Activated naive CD8-positive, alpha-beta T cell treated with anti-CD3 and anti-CD28 coated beads, Interleukin-2, amount 50 U/mL, for 24 hours (primary cell): ENCODE measurements at places on chromosomes 5 and 9.

GRCh38 chr5:158080112-158080511, 221.2 kb upstream of the CLINT1 start:
- no peak for DNase-seq
- peaks cover 5% of the 10 kb centered on the region for H3K4me1 ChIP-seq
- H3K36me3 ChIP-seq: no peaks in the 10 kb centered on the region
- H3K4me3 ChIP-seq: no peak overlapping the region

DNA sequence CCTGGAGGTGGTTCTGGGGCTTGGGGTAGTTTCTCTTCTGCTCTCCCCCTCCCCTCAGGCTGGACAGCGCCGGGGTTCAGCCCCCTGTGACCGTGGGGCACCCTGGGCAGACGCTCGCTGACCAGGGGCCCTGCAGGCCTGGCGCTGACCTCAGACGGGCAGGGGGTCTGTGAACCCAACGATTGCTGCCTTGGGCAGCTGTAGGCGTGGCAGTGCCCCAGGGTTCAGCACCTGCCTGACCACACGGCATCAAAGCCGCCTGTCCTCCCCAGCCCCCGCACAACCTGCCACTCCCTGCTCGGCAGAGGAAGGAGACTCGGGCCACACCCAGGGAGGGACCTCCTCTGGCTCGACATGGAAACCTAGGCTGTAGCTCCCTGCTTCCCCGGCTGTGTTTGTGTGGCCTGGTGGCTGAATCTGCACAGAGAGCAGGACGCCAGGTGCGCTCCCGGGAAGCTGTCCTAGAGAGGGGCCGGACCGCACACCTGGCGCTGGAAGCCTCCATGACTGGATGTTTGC, 12.2 kb downstream of the LCN12 start:
- H3K27ac ChIP-seq: no peak overlapping the region
- H3K4me3 ChIP-seq: no peak overlapping the region
- no peaks in the 10 kb centered on the region for H3K27me3 ChIP-seq
- DNase-seq: no peak
- H3K36me3 ChIP-seq: no peaks in the 10 kb centered on the region
- peaks cover 32% of the 10 kb centered on the region for H3K4me1 ChIP-seq

- H3K27me3 ChIP-seq: no peaks in the 10 kb centered on the region
- H3K4me3 ChIP-seq: no peak overlapping the region
- H3K36me3 ChIP-seq: no peaks in the 10 kb centered on the region
- no peak for DNase-seq
- no peaks in the 10 kb centered on the region for H3K4me1 ChIP-seq
Measured at GRCh38 chr5:173430394-173430793, 102.2 kb upstream of the STC2 start.

- DNase-seq: no peak
- H3K4me3 ChIP-seq: no peak overlapping the region
- no peaks in the 10 kb centered on the region for H3K36me3 ChIP-seq
- H3K27me3 ChIP-seq: no peaks in the 10 kb centered on the region
- H3K27ac ChIP-seq: no peak overlapping the region
Measured at GRCh38 chr9:80188579-80188978, 616.8 kb downstream of the TLE4 start.

- DNase-seq: no peak
- H3K4me3 ChIP-seq: no peak overlapping the region
- peaks cover 6% of the 10 kb centered on the region for H3K4me1 ChIP-seq
- no peak overlapping the region for H3K27ac ChIP-seq
- H3K36me3 ChIP-seq: no peaks in the 10 kb centered on the region
Measured at GRCh38 chr5:79074641-79075040, 5.1 kb downstream of the BHMT2 start.

DNA sequence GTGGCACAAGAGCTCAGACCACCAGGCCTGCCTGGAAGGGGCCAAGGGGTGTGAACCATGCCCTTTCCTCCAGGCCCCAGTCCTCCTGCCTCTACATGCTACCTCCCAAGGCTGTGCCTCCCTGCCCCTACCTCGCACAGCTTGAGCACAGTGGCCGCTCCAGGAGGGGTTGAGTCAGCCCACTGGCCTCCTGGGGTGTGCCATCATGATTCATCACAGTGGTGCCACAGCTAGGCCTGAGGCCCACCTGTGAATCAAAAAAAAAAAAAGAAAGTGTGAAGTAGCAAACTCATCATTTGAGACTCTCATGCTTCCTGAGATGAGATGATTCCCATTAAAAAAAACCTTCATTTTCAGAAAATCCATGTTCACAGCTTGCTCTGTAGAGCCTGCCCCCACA, 240.5 kb downstream of the HSPA4 start:
- H3K27ac ChIP-seq: no peak overlapping the region
- peaks cover 4% of the 10 kb centered on the region for H3K4me1 ChIP-seq
- DNase-seq: peak; percentile 18
- H3K36me3 ChIP-seq: no peaks in the 10 kb centered on the region
- H3K4me3 ChIP-seq: no peak overlapping the region
- no peaks in the 10 kb centered on the region for H3K27me3 ChIP-seq

DNA sequence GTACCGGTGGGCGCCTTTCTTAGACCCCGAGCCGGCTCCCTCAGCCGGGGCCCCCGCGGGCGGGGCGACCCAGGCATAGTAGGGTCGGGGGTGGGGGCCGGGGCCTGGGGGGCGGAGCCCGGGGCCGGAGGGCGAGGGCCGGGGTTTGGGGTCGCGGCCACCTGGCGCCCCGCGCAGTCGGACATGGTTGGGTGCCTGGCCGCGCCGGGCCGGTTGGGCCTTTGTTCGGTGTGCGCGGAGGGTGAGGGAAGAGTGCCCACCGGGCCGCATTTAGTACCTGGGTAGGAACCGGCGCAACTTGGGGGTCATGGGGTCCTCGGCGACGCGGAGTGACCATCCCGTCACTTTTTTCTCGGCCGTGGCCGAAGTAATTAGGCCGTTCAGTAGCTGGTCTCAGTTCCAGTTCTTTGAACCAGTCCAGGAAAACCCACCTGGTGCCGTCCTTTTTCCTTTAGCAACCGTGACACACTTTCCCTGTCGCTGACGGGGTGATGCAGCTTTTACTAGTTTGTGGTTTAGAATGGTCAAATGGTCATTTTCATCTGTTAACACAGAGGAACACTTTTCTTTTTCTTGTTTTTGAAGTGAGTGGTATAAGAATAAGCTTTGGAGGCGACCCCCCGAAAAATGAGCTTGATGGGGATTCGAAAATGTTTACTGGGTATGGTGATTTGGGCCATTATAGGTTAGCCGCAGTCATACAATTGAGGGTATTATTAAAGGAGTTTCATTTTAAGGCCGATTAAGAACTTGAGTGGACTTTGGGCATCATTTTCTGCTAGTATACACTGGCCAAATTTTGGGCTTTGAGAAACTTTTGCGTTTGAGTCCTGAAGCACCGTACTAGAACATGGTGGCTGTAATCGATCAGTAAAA, 589 bp downstream of the CKS2 start:
- H3K27me3 ChIP-seq: peaks cover 6% of the 10 kb centered on the region
- H3K4me1 ChIP-seq: peaks cover 70% of the 10 kb centered on the region
- peaks cover 65% of the 10 kb centered on the region for H3K36me3 ChIP-seq
- H3K4me3 ChIP-seq: peak overlapping the region; percentile 90
- DNase-seq: no peak

- no peaks in the 10 kb centered on the region for H3K4me1 ChIP-seq
- H3K27me3 ChIP-seq: no peaks in the 10 kb centered on the region
- peak; percentile 68 for DNase-seq
- H3K27ac ChIP-seq: no peak overlapping the region
- peaks cover 28% of the 10 kb centered on the region for H3K36me3 ChIP-seq
- H3K4me3 ChIP-seq: no peak overlapping the region
Measured at GRCh38 chr5:80672140-80672736, 17.5 kb upstream of the DHFR start.

DNA sequence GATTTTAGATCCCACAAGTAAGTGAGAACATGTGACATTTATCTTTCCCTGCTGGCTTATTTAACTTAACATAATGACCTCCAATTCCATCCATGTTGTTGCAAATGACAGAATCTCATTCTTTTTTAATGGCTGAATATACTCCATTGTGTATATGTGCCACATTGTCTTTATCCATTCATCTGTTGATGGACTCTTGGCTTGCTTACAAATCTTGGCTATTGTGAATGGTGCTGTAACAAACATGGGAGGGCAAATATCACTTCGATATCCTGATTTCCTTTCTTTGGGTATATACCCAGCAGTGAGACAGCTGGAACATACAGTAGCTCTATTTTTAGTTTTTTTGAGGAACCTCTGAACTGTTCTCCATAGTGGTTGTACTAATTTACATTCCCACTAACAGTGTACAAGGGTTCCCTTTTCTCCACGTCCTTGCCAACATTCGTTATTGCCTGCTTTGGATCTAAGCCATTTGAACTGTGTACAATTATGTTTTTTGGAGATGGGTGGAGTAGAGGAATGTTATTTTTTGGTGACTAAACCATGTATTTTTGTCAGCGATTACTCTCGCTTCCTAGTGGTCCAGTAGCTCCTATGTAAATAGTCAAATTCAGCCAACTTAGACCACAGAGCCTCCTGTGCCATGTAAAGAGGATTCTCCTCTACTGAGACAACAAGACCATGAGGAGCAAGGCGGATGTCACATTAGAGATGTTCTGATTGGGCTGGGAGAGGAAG, 60.6 kb downstream of the TNFSF15 start:
- no peak overlapping the region for H3K27ac ChIP-seq
- no peak for DNase-seq
- no peaks in the 10 kb centered on the region for H3K27me3 ChIP-seq
- no peaks in the 10 kb centered on the region for H3K36me3 ChIP-seq
- H3K4me1 ChIP-seq: peaks cover 21% of the 10 kb centered on the region

DNA sequence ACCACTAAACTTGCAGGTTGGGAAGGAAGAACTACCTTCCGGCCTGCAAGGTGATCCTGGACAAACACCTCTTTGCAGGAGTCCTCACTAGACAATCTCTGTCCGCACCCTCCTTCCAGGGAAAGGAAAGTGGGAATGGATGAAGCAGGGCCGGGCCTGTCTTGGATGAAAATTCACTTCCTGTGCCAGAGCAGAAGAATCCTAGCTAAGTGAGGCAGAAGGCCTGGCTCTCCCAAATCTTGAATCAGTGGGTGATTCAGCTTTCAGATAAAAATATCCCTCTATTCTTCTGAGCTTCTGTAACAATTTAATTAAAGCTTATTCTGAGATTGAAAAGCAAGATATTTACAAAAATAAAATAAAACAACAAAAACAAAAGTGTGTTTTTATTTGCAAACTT, 281.9 kb upstream of the TLE4 start:
- no peaks in the 10 kb centered on the region for H3K27me3 ChIP-seq
- H3K4me1 ChIP-seq: no peaks in the 10 kb centered on the region
- no peak overlapping the region for H3K4me3 ChIP-seq
- DNase-seq: no peak
- no peak overlapping the region for H3K27ac ChIP-seq

DNA sequence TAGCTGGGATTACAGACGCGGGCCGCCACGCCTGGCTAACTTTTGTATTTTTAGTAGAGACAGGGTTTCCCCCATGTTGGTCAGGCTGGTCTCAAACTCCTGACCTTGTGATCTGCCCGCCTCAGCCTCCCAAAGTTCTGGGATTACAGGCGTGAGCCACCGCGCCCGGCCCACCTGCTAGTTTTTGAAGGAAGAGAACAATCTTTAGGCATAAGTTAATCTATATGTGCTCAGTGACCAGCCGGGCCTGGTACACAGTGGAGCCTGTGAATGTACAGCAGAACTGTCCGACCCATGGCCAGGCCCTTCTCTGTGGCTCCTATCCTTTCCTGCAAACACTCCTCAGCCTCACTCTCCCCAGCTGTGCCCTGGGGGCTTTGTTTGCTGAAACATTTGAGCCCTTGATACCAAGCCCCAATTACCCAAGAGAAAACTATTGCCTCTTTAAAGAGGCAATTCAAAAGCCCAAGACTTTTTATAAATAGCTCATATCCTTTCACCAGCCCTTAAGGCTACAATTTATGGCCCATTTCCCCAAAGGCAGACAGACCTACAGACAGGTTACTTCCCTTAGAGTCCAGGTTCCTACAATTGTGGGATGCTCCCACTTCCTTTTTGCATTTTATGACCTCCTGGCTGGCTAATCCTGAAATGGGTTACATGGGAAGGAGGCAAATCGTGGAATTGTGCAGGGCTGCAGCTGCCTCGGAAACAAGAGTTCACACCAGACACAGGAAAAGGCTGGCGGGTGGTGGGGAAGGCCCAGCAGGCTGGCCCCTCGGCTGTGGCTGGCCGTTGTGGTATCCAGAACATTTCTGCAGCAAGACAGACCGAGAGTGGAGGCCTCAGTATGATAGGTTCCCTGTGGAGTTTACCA, 37.5 kb downstream of the SPRY4 start:
- no peaks in the 10 kb centered on the region for H3K36me3 ChIP-seq
- no peak overlapping the region for H3K4me3 ChIP-seq
- H3K27me3 ChIP-seq: no peaks in the 10 kb centered on the region
- peaks cover 5% of the 10 kb centered on the region for H3K4me1 ChIP-seq

DNA sequence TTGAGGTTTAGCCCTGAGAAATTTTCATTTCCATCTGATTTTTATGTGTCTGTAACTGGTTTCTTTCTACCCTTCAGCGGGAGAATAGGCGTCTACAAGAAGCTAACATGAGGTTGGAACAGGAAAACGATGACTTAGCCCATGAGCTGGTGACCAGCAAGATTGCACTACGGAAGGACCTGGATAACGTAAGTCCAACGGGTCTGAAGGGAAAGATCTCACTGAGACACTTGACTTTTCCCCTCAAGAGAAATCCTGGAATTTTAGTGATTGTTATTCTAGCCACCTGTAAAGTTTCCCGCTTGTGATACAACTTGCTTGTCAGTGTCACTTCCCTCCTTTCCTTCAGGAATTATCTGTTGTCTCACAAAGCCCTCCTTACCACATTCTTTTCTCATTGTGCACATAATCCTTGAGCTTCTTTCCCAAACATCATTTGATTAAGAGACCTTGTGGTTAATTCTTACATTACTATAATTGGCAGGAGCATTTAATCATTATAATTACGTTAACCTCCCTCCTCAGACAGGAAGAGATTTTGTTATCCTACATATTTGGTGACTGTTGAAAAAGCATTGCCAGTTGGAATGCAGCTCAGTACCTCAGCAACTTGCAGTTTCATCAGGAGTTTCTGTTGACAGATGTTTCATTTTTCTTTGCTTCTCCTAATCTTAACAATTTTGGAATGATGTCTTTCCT, 56.9 kb downstream of the GPR21 start:
- no peaks in the 10 kb centered on the region for H3K27me3 ChIP-seq

DNA sequence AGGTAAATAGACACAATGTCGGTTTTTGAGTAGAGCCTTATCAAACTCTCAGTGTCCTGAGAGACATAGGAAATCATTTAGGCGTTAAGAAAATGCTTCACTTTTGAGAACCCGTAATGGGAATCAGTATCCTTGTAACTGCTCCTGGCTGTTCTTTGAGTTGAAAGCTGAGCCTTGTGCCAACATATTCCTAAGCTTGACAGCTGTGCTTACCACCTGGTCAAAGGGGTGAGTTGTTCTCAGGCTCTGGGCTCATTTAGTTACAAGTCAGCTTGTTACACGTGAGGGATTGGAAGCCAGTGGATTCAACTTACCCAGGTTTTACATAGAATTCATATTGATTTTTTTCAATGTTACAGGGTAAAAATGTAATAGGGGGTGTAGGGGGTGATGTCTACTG, 145.9 kb downstream of the GABRB2 start:
- H3K4me3 ChIP-seq: no peak overlapping the region
- no peaks in the 10 kb centered on the region for H3K4me1 ChIP-seq
- no peaks in the 10 kb centered on the region for H3K36me3 ChIP-seq
- no peak for DNase-seq

- peaks cover 19% of the 10 kb centered on the region for H3K4me1 ChIP-seq
- peaks cover 2% of the 10 kb centered on the region for H3K36me3 ChIP-seq
- DNase-seq: no peak
- no peak overlapping the region for H3K4me3 ChIP-seq
- H3K27ac ChIP-seq: no peak overlapping the region
- peaks cover 6% of the 10 kb centered on the region for H3K27me3 ChIP-seq
Measured at GRCh38 chr9:114782586-114782985, 23.3 kb downstream of the TNFSF15 start.

- peaks cover 8% of the 10 kb centered on the region for H3K4me1 ChIP-seq
- DNase-seq: no peak
- H3K4me3 ChIP-seq: no peak overlapping the region
- no peak overlapping the region for H3K27ac ChIP-seq
- no peaks in the 10 kb centered on the region for H3K36me3 ChIP-seq
Measured at GRCh38 chr9:124506433-124506832, 766 bp downstream of the NR5A1 start.
